NCI-H510A (cell line): ENCODE measurements at places on chromosomes 16 and 17.

GRCh38 chr17:69565447-69565846, 150.9 kb downstream of the MAP2K6 start:
- no peak for DNase-seq

GRCh38 chr17:57705921-57706695, 39.0 kb downstream of the CCDC182 start:
- DNase-seq, result no peak

- DNase-seq, result no peak
Observed at GRCh38 chr16:75044800-75045361, 46.1 kb downstream of the ZNRF1 start.

GRCh38 chr16:8847145-8847544, 21.7 kb downstream of the CARHSP1 start:
- DNase-seq, result no peak

GRCh38 chr16:20285993-20286499, 41.3 kb downstream of the GP2 start:
- no peak for DNase-seq

DNA sequence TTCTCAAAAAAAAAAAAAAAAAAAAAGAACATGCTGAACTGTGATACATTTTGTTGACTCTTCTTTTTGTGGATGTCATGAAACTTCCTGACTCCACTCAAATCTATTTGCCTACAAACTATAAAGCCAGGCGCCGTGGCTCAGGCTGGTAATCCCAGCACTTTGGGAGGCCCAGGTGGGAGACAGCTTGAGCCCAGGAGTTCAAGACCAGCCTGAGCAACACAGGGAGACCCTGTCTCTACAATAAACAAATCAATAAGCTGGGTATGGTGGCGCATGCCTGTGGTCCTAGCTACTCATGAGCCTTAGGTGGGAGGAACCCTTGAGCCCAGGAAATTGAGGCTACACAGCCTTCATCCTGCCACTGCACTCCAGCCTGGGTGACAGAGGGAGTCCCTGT, 1.5 kb upstream of the NT5C start:
- no peak for DNase-seq

DNA sequence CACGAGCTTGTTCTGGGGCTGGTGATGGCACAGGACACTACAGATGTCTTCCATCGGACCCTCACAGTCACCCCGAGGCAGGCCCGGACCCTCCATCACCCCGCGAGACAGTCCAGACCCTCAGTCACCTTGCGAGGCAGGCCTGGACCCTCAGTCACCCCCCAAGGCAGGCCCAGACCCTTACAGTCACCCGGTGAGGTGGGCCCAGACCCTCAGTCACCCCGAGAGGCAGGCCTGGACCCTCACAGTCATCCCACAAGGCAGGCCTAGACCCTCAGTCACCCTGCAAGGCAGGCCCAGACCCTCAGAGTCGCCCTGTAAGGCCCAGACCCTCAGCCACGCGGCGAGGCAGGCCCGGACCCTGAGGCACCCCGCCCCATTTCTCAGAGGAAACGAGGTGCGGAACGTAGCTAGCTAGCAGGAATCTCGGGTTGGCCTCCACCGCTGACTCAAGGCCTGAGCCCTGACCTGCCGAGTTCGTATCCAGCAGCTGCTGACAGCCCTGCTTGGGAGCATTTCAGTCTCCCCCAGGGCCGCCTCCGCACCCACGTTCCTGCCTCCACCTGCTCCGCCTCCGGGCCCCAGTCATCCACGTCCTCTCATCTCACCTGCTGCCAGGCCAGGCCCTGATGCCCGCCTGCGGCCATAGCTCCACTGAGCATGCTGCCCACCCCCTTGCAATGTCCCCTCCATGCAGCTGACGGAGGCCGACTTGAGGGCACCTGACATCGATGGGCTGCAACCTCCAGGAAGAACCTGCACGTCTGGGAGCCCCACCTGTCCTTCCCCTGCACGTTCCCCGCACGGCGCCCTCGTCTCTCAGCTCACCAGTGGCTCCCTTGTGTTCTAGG, 28.7 kb downstream of the RPH3AL start:
- DNase-seq, result no peak

GRCh38 chr16:70429888-70430666, 8.8 kb downstream of the ST3GAL2 start:
- DNase-seq, result no peak

DNA sequence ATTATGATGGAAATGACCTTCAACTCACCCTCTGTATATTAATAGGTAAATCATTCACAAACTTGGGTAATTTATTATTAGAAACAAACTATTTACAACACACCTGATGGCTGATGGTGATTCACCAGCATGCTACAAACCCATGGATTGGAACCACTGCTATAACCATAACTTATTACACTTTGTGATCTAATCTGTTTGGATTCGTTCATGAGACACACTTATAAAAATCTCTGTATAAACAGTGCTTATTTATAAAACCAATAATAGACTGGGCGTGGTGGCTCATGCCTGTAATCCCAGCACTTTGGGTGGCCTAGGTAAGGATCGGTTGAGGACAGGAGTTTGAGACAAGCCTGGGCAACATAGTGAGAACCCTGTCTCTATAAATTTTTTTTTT, 16.0 kb downstream of the SMIM36 start:
- no peak for DNase-seq

- no peak for DNase-seq
Observed at GRCh38 chr17:19726631-19727376, 10.4 kb upstream of the SLC47A2 start.

DNA sequence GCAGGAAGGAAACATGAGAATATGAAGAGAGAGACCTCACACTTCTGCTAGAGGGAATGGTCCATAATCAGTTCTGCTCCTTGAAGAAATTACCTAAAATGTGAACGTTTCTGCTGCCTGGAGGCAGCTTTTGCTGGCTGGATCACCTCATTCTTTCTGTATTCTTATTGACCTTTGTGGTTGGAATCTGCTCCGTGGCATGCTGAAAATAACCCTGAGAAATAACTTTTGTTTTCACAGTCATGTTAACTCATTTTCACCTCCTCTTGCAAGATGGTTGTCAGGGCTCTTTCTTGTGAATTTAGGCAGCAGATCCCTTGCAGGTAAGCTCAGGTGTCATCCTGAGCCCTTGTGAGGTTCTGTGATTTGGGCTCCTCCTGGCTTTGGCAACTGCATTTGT, 70.2 kb downstream of the IRF8 start:
- DNase-seq, result no peak

DNA sequence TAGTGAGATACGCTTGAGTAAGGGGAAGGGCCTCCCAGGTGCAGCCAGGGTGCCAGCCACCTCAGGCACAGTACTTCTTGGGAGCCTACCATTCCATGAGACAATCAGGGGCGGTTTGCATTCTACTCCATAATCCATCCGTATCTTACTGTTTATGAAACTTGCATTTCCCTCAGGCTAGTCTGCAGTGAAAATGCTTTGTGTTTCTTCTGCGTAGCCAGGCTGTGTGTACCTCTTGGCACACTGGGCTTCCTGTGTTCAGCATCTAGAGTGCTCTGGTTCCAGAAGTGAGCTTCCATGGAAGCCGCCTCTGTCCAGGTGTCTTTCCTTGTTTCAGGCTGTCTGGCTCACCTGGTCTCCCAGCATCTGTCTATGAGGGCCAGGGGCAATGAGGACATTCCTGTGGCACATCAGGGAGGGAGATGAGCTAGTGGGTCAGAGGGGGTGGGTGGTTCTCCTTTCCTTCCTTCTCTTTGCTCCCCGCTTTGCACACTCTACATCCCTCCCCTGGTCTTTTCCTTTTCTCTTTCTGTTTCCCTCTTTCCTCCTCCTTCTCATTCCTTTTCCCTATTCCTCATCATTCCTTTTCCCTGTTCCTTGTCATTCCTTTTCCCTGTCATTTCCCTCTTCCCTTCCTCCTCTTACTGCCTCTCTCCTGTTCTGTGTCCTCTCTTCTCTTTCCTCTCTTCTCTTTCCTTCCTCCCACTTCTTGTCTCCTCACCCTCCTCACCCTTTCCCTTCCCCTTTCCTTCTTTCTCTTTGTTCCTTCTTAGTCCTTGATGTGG, 386.5 kb downstream of the CPPED1 start:
- DNase-seq, result no peak
